Left renal cortex interstitium (tissue), 4 donors: ENCODE measurements at places on chromosomes 5 and 9. TPM values are rescaled to one million over a fixed set of nuclear protein-coding genes. Genes with fewer than 3 reads are reported as not detected.

- DNase-seq, result no peak
Measured at GRCh38 chr5:143395638-143396352, 7.7 kb downstream of the NR3C1 start.

PRRT1B gene
- 0.79 TPM for polyA plus RNA-seq

GRCh38 chr9:116276651-116277121 is 123.1 kb downstream of the PAPPA start:
- no peak for DNase-seq

IFNA21 gene
- polyA plus RNA-seq, result not detected

DNA sequence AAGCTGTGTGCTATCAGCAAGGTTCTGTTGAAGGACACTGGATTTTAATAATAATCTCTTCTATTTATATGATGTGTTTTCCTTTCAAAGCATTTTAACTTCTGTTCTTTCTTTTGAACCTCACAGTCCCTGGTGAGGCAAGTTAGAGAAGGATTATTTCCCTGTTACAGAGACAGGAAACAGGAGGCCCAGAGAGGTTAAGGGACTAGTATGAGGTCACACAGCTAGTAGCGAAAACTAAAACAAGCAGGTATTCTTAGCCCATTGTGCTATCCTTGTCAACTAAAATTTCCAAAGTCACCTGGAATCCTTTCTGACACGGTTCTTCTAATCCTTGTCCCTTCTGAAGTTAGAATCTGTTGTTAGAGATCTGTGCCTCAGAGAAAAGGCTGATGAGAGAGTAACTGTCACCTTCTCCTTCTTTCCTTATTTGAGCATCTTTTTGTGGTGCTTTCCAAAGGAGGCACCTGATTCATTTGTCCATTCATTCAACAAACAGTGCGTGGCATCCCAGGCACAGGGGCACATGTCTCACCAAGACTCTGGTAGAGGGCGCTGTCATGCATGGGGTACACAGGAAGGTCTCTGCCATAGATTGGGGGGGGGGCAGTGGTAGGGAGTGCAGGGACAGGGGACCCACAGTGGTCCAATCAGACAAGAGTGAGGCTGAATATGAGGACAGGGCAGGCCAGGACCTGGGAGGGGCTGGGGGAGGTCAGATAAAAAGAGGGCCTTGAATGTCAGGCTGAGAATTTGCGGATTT is 61.5 kb downstream of the CRB2 start:
- DNase-seq, result no peak

DNA sequence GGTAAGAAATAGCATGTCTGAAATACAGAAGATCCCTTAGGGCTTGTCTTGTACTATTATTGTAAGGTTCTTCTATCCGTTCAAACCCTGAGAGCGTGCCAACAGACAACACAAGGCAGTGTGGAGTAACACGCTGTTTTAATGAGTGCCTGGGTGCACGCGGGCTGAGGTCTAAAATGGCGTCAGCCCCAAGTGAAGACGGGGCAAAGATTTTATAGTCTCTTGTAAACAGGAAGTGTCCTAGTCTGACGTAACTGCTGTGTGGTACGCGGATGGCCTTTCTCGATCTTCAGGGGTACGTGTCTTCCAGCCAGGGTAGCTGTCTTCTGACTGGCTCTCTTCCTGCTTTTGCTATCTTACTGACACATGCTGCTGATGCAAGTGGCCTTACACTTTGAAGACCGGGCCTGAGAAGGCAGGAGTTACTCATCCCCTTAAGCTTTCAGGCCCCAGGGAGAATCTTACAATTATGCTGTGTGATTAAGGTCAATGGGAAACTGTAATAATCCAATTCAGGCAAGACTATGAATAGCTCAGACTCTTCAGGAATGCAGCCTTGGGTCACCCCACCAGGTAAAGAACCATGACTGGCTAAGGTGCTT is 1812.0 kb upstream of the CDH9 start:
- DNase-seq, result no peak

FAM200C gene
- 17.9 TPM for polyA plus RNA-seq

EIF4EBP3 gene
- polyA plus RNA-seq, result 8.9 TPM

DNA sequence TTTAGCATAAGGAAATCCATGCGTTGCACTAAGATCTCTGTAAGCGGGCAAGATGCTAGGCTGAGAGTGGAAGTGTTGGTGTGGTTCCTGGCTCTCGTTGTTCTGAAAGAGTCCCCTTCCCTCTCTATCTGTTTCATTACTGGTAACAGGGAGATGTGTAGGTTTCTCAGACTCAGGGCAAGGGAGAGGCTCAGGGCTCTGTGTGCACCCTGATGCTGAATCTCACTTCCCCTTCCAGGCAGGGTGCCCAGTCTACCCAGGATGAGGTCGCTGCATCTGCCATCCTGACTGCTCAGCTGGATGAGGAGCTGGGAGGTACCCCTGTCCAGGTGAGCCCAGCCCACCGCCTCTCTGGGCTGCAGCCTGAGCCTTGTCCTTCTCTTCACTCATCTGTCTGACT is 45.7 kb downstream of the STOM start:
- DNase-seq, result no peak

GRCh38 chr9:91942201-91942600 is 7.8 kb downstream of the ROR2 start:
- no peak for DNase-seq

GRCh38 chr9:138021251-138022056 is 143.9 kb downstream of the CACNA1B start:
- DNase-seq, result no peak

DNA sequence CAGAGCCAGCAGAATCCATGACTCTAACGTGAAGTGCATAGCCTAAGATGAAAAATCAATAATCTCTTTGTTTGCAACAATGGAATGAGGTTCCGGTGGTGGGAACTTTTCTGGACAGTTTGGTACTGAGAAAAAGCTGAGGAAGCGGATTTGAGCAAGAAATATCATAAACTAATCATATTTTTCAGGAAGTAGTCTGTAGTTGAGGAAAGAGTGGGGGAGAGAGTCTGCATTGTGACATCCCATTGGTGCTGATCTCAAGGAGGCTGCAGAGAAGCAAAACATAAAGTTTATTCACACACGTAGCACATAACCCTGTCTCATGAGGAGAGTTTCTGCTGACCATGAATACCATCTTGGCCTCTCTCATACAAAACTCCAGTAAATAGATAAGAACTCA is 15.8 kb upstream of the FCHO2 start:
- no peak for DNase-seq

RELL2 gene
- polyA plus RNA-seq, result 1.6 TPM

DNA sequence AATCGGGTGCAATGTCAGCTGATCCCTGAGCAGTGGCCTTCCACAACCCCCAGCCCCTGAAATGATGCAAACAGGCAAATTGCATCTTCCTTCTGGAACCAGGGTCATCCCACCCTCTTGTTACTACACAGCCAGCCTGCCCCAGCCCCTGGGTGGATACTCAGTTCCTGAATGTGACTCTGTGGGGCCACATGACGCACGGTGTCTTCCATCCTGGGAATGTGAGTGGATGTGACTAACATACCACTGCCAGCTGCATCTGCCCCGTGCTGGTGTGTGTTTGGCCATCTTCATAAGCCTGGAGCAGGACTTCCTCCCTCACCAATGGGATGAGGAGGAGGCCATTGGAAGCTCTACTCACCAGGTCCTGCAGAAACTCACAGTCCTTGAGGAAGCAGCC is 257.9 kb upstream of the ADAMTS16 start:
- DNase-seq, result no peak

IFNE gene
- polyA plus RNA-seq, result 0.53 TPM

DNA sequence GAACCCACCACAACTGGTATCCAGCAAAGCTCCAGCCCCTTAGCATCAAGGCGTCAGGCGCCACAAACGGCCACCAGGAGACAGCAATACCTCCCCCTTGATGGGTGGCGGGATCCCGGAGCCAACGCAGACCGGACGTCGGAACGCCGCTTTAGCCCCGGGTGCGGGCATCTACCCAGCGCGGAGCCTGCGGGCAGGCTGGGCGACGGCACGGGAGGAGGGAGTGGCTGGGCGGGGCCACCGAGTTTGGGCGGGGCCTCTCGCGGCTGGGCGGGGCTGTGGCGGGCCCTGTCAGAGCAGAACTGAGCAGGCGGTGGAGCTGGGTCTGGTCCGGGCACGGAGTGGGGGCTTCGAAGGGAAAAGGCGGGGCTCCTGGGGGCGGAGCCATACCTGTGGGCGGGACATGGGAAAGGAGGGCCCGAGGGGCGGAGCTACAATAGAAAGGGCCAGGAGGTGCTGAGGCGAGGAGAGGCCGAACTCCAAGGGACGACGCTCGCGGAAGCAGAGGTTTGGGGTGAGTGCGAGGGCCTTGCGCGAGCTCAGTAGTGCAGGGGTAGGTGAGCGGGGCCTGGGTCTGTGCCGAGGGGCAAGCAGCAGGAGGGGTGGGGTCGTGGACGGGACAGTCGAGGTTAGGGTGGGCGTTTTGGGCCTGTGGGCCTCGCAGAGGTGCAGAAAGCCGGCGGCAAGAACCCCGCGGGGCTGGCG is 40.2 kb upstream of the GARNL3 start:
- peak; percentile 74 for DNase-seq

GRCh38 chr9:37908698-37909186 is 4.8 kb upstream of the SLC25A51 start:
- DNase-seq, result no peak

- DNase-seq, result no peak
Measured at GRCh38 chr5:7425830-7426229, 29.9 kb downstream of the ADCY2 start.

- no peak for DNase-seq
Measured at GRCh38 chr5:58921159-58921558, 338.3 kb downstream of the RAB3C start.

SLC6A18 gene
- 1.2 TPM for polyA plus RNA-seq

LCN9 gene
- not detected for polyA plus RNA-seq

GRCh38 chr5:40410231-40410861 is 269.4 kb upstream of the PTGER4 start:
- DNase-seq, result no peak

GRCh38 chr5:43642428-43642827 is 39.4 kb downstream of the NNT start:
- no peak for DNase-seq

- DNase-seq, result no peak
Measured at GRCh38 chr5:111069839-111070238, 1.7 kb upstream of the TSLP start.
